A549 treated with CpdA at 1 μM for 4 hours (cell line): ENCODE measurements at places on chromosomes 2 and 18. TPM values are rescaled to one million over a fixed set of nuclear protein-coding genes. Genes with fewer than 3 reads are reported as not detected.

CHRND gene
- total RNA-seq, result not detected in 5 replicates

ZSWIM2 gene
- not detected in 5 replicates for total RNA-seq

PLCD4 gene
- 0.29 to 0.60 TPM (median 0.35 TPM) in 5 replicates for total RNA-seq

BMP10 gene
- not detected in 5 replicates for total RNA-seq

MRO gene
- total RNA-seq, result 0.10 to 0.27 TPM (median 0.20 TPM) in 4 of 5 replicates, not detected in the other

EPB41L3 gene
- total RNA-seq, result 0.11 to 0.82 TPM (median 0.39 TPM) in 5 replicates

SRD5A2 gene
- 0.02 to 0.04 TPM in 2 of 5 replicates, not detected in the others for total RNA-seq

NOSTRIN gene
- total RNA-seq, result 1.3 to 1.6 TPM (median 1.6 TPM) in 5 replicates

LIMS3 gene
- not detected in 5 replicates for total RNA-seq

ABHD1 gene
- 0.63 to 2.3 TPM (median 1.9 TPM) in 5 replicates for total RNA-seq

SERPINB11 gene
- total RNA-seq, result 0.11 TPM in 1 of 5 replicates, not detected in the others

GALNT5 gene
- total RNA-seq, result 2.8 to 3.1 TPM (median 2.8 TPM) in 5 replicates

GPR39 gene
- 9.8 to 11.8 TPM (median 11.6 TPM) in 5 replicates for total RNA-seq

FHOD3 gene
- 1.9 to 3.2 TPM (median 2.6 TPM) in 5 replicates for total RNA-seq

MC2R gene
- not detected in 5 replicates for total RNA-seq

MAB21L4 gene
- total RNA-seq, result 0.03 to 0.17 TPM (median 0.15 TPM) in 3 of 5 replicates, not detected in the others

PHOSPHO2 gene
- 3.0 to 4.2 TPM (median 3.4 TPM) in 5 replicates for total RNA-seq

NOP58 gene
- 111 to 152 TPM (median 127 TPM) in 5 replicates for total RNA-seq

SUPT7L gene
- 27.2 to 35.0 TPM (median 33.3 TPM) in 5 replicates for total RNA-seq

SIGLEC15 gene
- total RNA-seq, result 0.08 to 0.09 TPM (median 0.09 TPM) in 4 of 5 replicates, not detected in the other

BOLL gene
- total RNA-seq, result not detected in 5 replicates

HOXD3 gene
- 0.15 to 0.35 TPM (median 0.27 TPM) in 4 of 5 replicates, not detected in the other for total RNA-seq

SULT1C4 gene
- 0.02 TPM in 1 of 5 replicates, not detected in the others for total RNA-seq

UNC80 gene
- not detected in 5 replicates for total RNA-seq

ANKRD53 gene
- 0.10 to 0.11 TPM in 2 of 5 replicates, not detected in the others for total RNA-seq

RMDN2 gene
- total RNA-seq, result 4.2 to 6.2 TPM (median 5.3 TPM) in 5 replicates

UGT1A6 gene
- 0.81 to 1.6 TPM (median 1.2 TPM) in 5 replicates for total RNA-seq

PLB1 gene
- total RNA-seq, result 1.0 to 2.1 TPM (median 1.6 TPM) in 5 replicates

C2orf69 gene
- 6.9 to 9.1 TPM (median 7.7 TPM) in 5 replicates for total RNA-seq
